Endothelial cell (in vitro differentiated cells): ENCODE measurements at places on chromosomes 3 and 15. TPM values are rescaled to one million over a fixed set of nuclear protein-coding genes. Genes with fewer than 3 reads are reported as not detected.

The GHRL gene
- 0.62 TPM for total RNA-seq

The CFAP161 gene
- 21.1 TPM for total RNA-seq

The GPR156 gene
- 0.21 TPM for total RNA-seq

GRCh38 chr3:79297245-79297960 lies 470.4 kb downstream of the ROBO1 start:
- no peak for DNase-seq

GRCh38 chr3:5788496-5788895 lies 601.0 kb downstream of the EDEM1 start:
- DNase-seq, result no peak

The GP9 gene
- 1.5 TPM for total RNA-seq

DNA sequence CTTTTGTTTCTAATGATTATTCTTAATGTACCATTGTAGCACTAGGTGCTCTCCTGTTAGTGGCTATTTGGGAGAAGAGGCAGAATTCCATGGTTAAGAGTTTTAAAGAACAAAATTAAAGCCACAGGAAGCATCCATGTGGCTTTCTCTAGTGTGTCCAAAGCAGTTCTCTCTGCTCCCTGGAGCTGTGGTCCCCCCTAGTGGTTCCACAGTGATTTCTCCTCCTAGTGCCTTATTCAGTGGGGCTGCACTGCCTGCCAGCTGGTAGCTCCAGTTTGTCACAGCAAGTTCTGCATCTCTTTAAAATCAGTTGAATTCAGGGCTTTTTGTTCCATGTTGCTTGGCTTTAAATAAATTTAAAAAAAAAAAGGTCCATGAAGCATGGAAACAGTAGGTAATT lies 39.6 kb upstream of the FAM98B start:
- peak; percentile 67 for DNase-seq

The GOLGA8S gene
- total RNA-seq, result 0.28 TPM

The PRSS50 gene
- total RNA-seq, result 0.38 TPM

The FAM162A gene
- 22.5 TPM for total RNA-seq

- peak; percentile 76 for DNase-seq
Observed at GRCh38 chr3:141796889-141797781, 33.9 kb downstream of the GRK7 start.

GRCh38 chr15:41695750-41696436 lies 35.7 kb downstream of the MGA start:
- peak; percentile 5 for DNase-seq

GRCh38 chr15:27767918-27768640 lies 331.0 kb downstream of the OCA2 start:
- DNase-seq, result no peak

DNA sequence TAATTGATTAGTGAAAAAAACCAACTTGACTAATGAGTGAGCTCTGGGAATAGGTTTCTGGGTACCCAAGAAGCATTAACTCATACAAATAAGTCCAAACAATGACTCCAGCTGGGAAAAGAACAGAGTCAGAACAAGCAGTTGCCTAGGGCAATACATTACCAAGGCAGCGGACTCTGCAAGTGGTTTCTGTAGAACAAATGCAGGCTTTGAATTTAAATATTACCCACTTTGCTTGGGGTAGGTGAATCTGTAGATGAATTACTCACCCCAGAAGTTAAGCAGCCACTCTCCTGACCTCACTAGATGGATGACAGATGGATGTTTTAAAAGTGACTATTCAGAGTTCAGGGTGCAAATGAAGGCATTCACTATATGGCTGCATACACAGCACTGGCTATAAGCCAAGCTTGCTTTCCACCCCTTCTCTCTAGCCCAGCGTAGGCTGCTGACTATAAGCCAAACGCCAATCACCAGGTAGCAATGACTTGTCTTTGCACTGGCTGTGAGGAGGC lies 73.1 kb upstream of the BHLHE40 start:
- no peak for DNase-seq

GRCh38 chr15:90782442-90782841 lies 65.3 kb downstream of the BLM start:
- no peak for DNase-seq

GRCh38 chr15:63494408-63494807 lies 10.0 kb upstream of the USP3 start:
- no peak for DNase-seq

- DNase-seq, result no peak
Observed at GRCh38 chr15:25056484-25057425, 102.0 kb downstream of the SNRPN start.

DNA sequence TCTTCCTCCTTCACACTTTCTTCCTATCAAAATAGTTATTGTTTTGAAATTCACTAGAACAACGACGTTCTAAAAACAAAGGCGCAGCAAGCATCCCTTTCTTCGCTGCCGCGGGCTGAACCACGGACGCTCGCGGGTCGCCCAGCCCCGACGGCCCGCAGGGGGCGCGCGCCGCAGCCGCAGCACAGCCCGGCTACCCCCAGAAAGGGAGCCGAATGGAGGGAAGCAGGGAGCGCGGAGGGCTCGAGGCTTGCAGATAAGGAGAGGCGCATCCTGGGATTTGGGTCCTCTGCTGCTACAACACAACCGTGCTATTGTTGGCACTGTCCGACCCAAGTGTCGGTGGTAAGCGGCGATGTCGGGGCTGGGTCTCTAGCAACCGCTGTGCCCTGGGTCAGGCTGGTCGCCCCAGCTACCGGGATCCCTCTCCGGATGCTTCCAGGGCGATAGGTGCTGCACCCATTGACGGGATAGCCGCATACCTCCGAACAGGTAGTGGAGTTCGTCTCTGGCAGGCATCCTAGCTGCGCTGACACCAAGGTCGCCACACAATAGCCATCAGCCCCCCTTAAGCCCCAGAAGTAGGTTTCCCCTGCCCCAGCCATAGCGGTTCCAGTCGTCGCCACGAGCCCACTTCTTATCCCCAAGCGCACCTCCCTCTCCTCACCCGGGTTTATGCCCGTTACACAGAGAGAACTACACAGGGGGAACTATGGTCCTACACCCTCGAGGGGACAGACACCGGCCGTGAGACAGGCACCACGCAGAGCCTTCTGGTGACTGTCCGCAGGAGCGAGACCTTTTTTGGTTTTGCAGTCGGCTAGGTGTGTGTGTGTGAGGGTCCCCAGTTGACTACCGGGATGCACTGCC lies 6.0 kb downstream of the ONECUT1 start:
- DNase-seq, result peak; percentile 80

The CYP8B1 gene
- not detected for total RNA-seq

The SLC7A14 gene
- 2.5 TPM for total RNA-seq

- DNase-seq, result no peak
Observed at GRCh38 chr3:6989608-6990291, 128.8 kb downstream of the GRM7 start.

The CSTA gene
- total RNA-seq, result not detected

The SLC15A2 gene
- total RNA-seq, result 4.9 TPM

GRCh38 chr3:152127058-152127457 lies 141.7 kb upstream of the MBNL1 start:
- no peak for DNase-seq

GRCh38 chr15:38854506-38854905 lies 289.9 kb upstream of the RASGRP1 start:
- DNase-seq, result no peak

GRCh38 chr15:67968564-67968963 lies 85.6 kb upstream of the PIAS1 start:
- no peak for DNase-seq

The COLQ gene
- total RNA-seq, result 2.1 TPM

- no peak for DNase-seq
Observed at GRCh38 chr3:192710366-192710765, 17.0 kb downstream of the FGF12 start.

The GOLGA8K gene
- total RNA-seq, result 0.31 TPM

The FBXO40 gene
- total RNA-seq, result not detected
